ENCODE measurements at places on chromosomes 2 and 18.

DNA sequence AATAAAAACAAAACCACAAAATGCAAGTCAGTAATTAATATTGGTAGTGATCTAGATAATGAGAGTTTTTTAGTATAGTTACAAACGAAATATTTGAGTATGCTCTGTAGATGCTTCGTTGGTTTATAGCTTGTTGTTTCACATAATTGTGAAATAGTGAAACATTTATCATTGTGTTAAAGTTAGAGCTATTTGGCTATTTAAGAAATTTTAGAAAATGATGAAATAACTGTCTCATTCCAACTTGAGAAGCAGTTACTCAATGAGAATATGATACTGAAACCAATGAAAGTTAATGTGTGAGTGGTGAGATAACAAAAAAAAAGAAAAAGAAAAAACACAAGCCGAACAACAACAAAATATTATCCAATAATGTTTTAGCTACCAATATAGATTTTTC lies 475.6 kb upstream of the ZEB2 start:
- no peaks in the 10 kb centered on the region for H3K27me3 ChIP-seq
- H3K4me1 ChIP-seq, result peaks cover 9% of the 10 kb centered on the region
- H3K4me3 ChIP-seq, result no peak overlapping the region
- H3K36me3 ChIP-seq, result no peaks in the 10 kb centered on the region

DNA sequence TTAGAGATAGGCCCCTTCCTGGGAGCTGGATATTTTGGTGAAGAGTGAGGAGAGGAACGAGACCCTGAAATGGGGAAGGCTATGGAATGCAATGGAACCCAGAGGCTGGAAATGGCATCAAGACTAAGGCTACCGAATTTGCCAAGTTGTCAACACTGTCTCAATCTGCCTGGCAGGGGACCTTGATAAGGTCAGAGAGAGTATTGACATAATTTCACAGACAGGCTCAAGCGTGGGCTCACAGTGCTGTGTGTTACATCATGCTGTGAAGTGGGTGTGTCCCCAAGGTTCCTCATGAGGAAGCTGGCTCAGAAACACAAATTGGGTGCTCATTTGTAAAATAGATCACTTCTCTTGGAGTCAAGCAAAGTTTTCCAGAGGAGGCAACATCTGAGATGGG lies 51.8 kb upstream of the CYRIA start:
- peaks cover 3% of the 10 kb centered on the region for H3K4me1 ChIP-seq
- no peak overlapping the region for H3K4me3 ChIP-seq
- peaks cover 3% of the 10 kb centered on the region for H3K36me3 ChIP-seq

- no peaks in the 10 kb centered on the region for H3K27me3 ChIP-seq
- no peaks in the 10 kb centered on the region for H3K4me1 ChIP-seq
- H3K4me3 ChIP-seq, result no peak overlapping the region
- H3K36me3 ChIP-seq, result no peaks in the 10 kb centered on the region
These were observed 231.7 kb upstream of the SLC39A10 start for GRCh38 chr2:195425328-195425727.

- no peaks in the 10 kb centered on the region for H3K4me1 ChIP-seq
- H3K27ac ChIP-seq, result no peak overlapping the region
- DNase-seq, result no peak
- no peak overlapping the region for H3K4me3 ChIP-seq
These were observed 34.4 kb upstream of the SH3BP4 start for GRCh38 chr2:234917211-234917975.

- no peaks in the 10 kb centered on the region for H3K27me3 ChIP-seq
- no peaks in the 10 kb centered on the region for H3K36me3 ChIP-seq
- DNase-seq, result no peak
- H3K27ac ChIP-seq, result no peak overlapping the region
- H3K4me3 ChIP-seq, result no peak overlapping the region
These were observed 820.4 kb downstream of the BCL11A start for GRCh38 chr2:59732871-59733566.

Data from endothelial cell (in vitro differentiated cells).